ENCODE measurements at places on chromosomes 6 and 20.

DNA sequence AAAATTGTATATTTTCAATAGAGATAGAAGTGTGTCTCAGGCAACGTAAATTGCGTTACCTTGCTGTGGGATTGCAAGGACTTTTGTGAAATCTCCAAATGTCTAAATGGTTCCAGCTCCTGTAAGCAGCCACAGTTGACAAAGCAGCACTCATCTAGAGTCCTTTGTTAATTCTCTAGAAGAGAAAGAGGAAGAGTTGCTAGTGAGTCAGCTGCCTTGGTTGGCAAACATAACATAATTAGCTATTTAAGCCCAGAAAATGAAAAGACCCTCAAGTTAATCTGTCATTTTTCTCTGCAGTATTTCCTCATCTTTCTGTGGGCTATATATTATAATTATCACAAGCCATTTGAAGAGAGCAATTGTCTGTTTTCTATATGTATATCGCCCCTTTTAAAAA, 66.4 kb upstream of the FABP7 start:
- no peak for DNase-seq

- DNase-seq: no peak
Measured at GRCh38 chr6:32189069-32189741, 797 bp downstream of the PBX2 start.

- no peak for DNase-seq
Measured at GRCh38 chr20:11103866-11104265, 430.1 kb upstream of the JAG1 start.

GRCh38 chr6:100479179-100480035, 14.7 kb upstream of the SIM1 start:
- no peak for DNase-seq

- DNase-seq: no peak
Measured at GRCh38 chr20:294602-295001, 2.8 kb upstream of the ZCCHC3 start.

DNA sequence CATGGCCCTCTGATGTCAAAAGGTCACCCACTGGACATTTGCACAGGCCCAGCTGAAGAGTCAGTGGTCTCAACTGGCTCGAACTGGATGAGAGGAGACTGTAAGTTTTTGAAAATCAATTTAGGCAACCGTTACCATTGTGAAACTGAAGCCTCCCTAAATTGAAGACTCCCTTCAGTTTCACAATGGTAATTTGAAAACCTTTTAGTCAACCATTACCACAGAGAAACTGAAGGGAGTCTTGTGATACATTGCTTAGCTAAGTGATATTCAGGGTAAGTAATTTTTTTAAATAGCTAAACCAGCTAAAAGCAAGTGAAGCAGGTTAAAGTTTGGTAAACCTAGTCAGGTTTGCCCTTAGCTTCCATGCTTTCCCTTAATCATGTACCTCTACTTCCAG, 197.3 kb upstream of the NT5E start:
- no peak for DNase-seq

- no peak for DNase-seq
Measured at GRCh38 chr6:2147766-2148448, 97.5 kb downstream of the GMDS start.

DNA sequence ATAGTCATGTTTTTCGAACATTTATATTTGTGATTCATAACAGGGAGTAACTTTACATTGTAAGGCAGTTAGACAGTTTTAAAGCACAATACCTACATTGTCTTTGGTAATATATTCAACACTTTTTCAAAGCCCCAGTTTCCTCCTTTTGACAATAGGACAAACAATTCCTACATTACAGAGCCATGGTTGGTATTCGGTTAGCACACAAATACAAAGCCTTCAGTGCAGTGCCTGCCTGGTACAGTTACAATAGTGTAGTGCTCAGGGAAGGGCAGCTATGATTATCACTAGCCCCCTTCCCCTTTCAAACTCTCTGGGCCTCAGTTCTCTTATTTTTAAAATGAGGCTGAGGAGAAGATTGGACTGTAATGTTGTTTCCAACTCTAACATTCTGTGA, 207.8 kb downstream of the TPBG start:
- DNase-seq: no peak

DNA sequence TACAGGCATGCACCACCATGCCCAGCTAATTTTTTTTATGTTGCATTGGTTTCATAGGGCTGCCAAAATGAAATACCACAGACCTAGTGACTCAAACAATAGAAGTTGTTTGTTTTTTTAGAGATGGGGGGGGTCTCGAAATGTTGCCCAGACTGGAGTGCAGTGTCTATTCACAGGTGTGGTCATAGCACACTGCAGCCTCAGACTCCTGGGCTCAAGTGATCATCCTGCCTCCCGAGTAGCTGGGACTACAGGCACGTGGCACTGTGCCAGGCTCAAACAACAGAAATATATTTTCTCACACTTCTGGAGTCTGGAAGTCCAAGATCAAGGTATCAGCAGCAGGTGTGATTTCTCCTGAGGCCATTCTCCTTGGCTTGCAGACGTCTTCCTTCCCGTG, 6.6 kb upstream of the SLC16A10 start:
- no peak for DNase-seq

DNA sequence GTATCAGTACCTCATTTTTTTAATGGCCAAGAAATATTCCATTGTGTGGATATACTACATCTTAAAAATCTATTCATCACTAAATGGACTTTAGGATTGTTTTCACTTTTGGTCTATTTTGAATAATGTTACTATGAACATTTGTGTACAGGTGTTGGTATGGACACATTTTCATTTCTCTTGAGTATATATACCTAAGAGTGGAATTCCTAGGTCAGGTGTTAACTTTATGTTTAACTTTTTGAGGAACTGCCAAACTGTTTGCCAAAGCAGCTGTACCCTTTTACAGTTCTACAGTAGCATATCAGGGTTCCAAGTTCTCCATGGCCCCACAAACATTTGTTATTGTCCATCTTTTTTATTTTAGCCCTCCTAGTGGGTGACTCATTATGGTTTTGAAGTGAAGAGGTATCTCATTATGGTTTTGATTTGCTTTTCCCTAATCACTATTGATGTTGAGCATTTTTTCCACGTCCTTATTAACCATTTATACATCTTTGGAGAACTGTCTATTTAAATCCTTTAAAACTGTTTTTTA, 28.2 kb downstream of the DSTN start:
- DNase-seq: no peak

DNA sequence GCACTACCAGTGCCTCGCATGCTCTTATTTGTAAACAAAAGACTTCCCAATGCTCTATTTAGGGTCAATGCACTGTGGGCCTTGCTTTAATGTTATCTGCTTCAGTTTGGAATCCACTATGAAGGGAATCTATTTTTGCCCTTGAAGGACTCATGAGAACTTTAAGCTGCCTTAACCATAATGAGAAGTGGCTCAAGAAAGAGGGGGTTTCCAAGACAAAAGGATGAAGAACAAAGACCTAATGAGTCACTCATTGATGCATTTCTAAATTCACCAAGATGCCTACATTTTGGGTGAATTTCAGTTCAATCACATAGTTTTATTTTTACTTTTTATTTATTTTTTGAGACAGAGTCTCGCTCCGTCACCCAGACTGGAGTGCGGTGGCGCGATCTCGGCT, 228.2 kb downstream of the LY86 start:
- DNase-seq: no peak

GRCh38 chr20:62511915-62512610, 36.3 kb upstream of the GATA5 start:
- peak; percentile 78 for DNase-seq

- no peak for DNase-seq
Measured at GRCh38 chr20:48295966-48296421, 510.7 kb upstream of the SULF2 start.

DNA sequence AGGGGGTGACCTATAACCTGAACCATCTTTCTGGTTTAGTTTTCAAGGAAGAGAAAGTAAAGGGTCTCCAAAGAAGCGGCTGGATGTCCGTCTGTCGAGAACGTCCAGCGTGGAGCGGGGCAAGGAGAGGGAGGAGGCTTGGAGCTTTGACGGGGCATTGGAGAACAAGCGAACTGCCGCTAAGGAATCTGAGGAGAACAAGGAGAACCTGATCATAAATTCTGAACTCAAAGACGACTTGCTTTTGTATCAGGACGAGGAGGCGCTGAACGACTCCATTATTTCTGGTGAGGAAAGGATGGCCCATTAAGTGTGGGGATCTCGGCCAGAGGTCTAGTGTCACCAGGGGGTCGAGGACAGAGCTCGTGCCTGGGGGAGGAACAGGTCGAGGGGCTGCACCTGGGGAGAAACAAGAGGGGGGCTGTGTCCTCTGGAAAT, 159.2 kb downstream of the SYCP2 start:
- DNase-seq: no peak

DNA sequence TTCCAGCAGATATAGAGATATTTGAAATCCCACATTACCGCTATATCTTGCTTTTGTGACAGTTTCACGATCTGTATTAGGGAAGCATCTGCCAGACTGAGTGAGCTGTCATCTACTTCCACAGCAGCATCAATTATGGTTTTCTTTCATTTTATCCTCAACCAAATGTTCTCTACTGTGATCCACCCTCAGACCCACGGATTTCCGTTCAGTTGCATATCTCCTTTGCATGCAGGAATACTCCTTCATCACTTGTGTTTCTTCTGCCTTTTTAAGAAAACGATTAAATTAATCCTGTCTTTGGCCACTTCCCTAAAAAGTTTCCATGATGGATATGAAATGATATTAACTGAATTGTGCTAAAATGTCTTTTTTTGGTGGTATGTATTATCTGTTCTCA, 262.1 kb upstream of the ADGRB3 start:
- DNase-seq: no peak

DNA sequence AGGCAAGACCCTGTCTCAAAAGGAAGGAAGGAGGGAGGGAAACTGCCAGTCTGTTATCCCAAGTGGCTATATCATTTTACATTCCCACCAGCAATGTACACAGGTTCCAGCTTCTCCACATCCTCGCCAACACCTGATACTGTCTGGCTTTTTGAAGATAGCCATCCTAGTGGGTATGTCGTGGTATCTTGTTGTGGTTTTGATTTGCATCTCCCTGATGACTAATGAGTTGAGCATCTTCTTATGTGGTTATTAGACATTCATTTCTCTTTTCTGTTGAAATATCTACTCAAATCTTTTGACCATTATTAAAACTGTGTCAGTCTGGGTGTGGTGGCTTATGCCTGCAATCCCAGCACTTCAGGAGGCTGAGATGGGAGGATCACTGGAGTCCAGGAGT, 47.9 kb upstream of the ARID1B start:
- DNase-seq: no peak

GRCh38 chr20:46159101-46159897, 41.2 kb downstream of the CD40 start:
- no peak for DNase-seq

- DNase-seq: no peak
Measured at GRCh38 chr6:105468850-105469249, 66.0 kb upstream of the PREP start.

GRCh38 chr6:84284428-84285049, 57.1 kb upstream of the CEP162 start:
- DNase-seq: peak; percentile 32

DNA sequence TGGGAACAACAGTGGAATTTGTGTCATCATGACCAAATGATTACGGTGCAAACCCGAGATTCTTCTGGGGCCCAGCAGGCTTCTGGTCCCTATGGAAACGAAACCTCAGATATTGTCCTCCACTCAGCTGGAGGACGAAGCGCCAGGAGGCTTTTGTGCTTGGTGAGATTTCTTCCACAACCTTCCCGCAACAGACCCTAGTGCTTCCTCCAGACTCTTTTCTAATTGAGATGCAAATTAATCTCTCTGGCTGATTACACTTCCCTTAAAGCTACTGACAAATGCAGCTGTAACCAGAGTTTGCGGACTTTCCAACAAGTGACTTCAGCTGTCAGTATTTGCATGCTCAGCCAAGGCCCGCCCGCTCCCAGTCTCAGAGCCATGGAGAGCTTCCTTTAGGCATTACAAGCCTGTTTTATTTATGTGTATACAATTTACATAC, 96.0 kb downstream of the INSM1 start:
- DNase-seq: peak; percentile 39

DNA sequence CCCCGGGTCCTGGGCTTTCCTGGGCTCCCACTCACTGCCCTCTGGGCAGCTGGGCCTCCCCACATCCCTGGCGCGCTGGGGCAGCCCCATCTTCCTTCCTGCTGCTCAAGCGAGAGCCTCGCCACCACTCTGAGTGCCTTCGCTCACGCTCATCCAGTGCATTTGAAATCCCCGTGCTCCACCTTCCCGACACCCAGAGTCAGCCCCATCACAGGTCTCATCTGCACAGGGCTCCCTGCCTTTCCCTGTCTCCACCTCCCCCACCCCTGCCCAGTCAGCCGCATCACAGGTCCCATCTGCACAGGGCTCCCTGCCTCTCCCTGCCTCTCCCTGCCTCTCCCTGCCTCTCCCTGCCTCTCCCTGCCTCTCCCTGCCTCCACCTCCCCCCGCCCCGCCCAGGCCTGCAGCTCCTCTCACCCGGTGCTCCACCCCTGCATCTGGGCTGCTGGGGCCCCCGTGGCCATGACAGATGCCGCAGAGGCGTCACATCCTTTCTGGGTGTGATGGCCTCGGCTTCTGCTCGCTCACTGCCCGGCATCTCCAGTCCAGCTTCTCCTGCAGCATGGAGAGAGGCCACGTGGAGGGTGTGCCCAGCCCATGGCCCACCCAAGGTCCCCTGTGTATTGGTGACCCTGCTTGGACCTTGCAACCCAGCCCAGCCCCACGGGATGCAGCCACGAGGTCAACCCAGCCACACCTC, 9.0 kb upstream of the BHLHE23 start:
- DNase-seq: peak; percentile 37

- no peak for DNase-seq
Measured at GRCh38 chr6:24761193-24761835, 13.4 kb upstream of the GMNN start.

- no peak for DNase-seq
Measured at GRCh38 chr20:7728338-7728737, 211.9 kb downstream of the HAO1 start.

DNA sequence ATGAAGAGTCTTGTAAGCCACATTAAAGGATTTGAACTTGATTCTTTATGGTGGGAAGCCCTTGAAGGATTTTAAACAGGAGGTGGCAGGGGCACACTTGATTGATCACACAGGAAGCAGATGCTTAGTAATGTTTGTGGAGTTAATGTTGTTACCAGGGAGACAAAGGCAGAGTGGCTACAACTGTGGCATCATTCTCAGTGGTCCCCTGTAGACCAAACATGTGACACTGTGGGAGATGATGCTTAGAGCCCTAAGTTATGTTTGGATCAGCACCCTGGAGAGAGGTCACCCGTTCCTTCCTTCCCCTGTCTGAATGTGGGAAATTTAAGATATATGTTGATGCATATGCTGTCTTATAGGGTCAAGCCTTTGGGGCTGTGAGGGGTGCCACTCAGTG, 53.2 kb downstream of the EIF2S2 start:
- no peak for DNase-seq

DNA sequence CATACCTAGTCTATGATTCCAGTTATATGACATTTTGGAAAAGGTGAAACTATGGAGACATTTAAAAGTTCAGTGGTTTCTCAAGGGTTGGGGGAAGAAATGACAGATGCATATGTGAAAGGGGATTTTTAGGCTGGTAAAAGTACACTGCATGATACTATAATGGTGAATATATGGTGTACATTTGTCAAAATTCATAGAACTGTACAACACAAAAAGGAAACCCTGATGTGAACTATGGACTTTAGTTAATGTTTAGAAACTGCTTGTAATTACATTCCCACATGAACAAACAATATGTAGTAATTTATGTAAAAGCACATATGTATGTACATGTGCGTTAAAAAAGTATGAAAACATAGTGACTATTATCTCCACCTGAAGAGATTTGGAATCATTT, 907.3 kb upstream of the CITED2 start:
- DNase-seq: no peak

- DNase-seq: no peak
Measured at GRCh38 chr6:43604174-43604573, 24.9 kb downstream of the GTPBP2 start.

Data from glutamatergic neuron (in vitro differentiated cells).